ENCODE measurements at places on chromosomes 12 and 14.

DNA sequence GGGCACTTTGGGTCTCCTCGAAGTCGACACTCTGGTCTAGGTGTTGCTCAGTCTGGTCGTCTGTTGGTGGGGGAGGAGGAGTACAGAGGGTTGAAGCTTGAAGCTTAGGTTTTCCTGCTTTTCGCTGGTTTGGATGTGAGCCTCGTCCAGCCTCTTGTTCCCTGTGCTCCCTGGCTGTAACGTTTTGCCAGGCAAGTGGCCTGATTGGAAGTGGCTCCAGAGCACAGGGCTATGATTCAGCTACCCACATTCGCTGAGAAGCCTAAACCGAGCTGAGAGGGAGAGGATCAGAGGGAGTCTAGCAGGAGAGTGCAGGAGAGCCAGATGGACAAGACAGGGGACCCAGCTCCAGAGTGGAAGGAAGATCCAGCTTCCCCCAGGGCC, 6.1 kb downstream of the HOXC10 start:
- DNase-seq: no peak

GRCh38 chr14:58731465-58732293, 93.9 kb downstream of the DACT1 start:
- DNase-seq: no peak

DNA sequence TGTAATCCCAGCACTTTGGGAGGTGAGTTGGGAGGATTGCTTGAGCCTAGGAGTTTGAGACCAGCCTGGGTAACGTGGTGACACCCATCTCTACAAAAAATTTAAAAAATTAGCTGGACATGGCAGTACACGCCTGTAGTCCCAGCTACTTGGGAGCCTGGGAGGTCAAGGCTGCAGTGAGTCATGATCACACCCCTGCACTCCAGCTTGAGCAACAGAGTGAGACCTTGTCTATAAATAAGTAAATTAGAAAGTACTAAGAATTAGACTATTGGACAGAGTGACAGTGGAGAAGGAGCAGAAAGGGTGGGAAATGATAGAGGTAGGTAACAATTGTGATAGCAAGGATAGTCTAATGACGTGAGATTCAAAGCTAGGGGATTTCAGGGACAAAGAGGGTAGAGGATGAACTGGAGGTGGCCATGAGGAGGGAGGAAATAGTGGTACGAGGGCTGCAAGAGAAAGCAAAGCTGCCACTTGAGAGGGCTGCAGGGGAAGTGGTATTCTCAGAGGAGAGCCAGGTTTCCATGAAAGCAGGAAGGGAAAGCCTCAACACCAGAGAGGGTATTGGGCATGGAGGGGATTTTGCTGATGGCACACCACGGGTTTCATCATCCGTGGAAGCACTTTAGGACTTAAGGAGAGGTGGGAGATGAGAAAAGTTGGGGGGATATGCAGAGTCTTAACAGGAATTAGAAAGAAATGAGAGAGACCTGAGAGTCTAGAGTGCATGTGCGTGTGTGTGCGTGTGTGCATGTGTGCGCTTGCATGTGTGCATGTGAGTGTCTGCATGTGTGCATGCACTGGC, 85.6 kb downstream of the SYNE2 start:
- DNase-seq: peak; percentile 18

GRCh38 chr14:100526057-100526456, 61.2 kb downstream of the BEGAIN start:
- DNase-seq: no peak

DNA sequence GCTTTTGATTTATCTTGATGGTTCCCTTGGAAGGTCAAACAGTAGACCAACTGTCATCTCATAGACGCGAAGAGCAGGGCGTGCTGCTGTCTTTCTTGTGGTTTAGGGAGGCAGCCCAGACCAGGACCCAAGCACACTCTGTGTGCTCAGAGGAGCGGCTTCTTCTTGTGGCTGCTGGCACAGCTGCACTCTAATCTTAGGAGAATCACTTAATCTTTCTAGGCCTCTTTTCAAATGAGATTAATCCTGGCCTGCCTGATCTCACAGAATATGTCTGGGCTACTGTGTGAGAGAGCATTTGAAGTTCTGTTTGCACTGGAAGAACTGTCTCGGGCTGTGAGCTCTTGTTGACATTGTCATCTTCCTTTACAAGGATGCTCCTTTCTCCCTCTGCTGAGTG, 60.0 kb upstream of the TRAF3 start:
- DNase-seq: no peak

DNA sequence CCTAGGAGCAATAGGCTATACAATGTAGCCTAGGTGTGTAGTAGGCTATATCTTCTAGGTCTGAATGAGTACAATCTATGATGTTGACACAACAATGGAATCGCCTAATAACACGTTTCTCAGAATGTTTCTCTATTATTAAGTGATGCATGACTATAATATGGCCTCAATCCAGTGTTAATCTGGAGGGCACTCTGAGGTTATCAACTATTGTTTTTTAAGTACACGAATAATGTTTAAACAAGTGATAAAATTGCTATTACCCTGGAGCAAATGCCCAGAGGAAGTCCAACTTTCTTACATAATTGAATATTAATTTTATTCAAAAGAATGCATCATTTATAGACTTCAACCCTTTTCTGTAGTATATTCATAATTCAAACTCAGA, 16.4 kb upstream of the CNIH1 start:
- no peak for DNase-seq

GRCh38 chr12:1864456-1864855, 44.1 kb downstream of the LRTM2 start:
- no peak for DNase-seq

- no peak for DNase-seq
Measured at GRCh38 chr12:53496752-53497032, 2.6 kb downstream of the MAP3K12 start.

- peak; percentile 92 for DNase-seq
Measured at GRCh38 chr14:91303091-91303923, 58.8 kb upstream of the GPR68 start.

- no peak for DNase-seq
Measured at GRCh38 chr12:51430196-51430895, 5.7 kb downstream of the SLC4A8 start.

DNA sequence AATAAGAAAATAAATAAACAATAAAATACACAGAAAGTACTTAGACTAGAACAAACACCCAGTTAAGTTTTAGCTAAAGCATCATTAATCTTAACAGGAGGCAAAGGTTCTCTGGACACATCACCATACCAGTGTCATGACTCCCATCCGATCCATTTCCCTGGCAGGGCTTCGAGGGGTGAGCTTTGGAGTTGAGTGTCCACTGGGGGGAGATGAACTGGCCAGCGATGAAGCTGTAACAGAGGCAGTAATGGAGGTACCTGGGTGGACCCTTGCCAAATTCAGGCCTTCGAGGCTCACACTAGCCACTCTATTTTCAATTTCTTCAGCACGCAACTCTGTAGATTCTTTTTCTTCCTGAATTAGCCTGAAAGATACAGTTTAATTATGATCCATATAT, 269.5 kb downstream of the ACSS3 start:
- no peak for DNase-seq

GRCh38 chr14:70845601-70846000, 36.3 kb upstream of the MAP3K9 start:
- DNase-seq: no peak

DNA sequence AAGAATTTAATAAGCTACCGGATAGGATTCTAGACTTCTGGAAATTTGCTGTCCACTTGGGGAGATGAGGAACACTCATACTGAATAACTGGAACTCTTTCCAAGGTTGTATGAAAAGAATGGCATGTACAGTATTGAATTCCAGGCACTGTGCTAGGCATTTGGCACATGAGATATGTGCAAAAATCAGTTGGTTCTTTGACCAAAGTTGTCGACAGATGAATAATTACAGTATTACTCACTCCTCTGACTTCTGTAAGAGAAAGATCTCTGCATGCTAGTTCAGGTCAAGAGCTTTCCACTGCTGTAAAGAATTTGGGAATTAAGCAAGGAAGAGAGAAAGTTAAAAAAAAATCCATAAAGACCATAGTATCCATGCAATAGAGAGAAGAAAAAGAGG, 764.7 kb downstream of the BCL11B start:
- DNase-seq: no peak

DNA sequence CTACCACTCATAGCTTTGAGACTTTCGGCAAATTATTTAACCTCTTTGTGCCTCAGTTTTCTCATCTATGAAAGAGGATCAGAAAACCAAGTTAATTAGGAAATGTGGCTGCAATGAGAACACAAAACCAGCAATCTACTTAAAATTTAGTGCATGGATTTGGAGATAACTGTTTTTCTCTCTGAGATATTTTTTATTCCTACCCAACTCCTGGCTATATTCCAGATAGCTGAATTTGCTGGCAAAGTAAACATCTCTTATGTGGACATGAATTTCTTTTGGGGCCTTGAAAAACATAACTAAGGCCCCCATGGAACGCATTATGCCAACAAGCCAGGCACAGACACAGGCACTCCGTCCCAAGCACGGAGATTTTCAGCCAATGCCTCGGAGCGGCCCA, 53.4 kb upstream of the FOXN3 start:
- DNase-seq: no peak

DNA sequence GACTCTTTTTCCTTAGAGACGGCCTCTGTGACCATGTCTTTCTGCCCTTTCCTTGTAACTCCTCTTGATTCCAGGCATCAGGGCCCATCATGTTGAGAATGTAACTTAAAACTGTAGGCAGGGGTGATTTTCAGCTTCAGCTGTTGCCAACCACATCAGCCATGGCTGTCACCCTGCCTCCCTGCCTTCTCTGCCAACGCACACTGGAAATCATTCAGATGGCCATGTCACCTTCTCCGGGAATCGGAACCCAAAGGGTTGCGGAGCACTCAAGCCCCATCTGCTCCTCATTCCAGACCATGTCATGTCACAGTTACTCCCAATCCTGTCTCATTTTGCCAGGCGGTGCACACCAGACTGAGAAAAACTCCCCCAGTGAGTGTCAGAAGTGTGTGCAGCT, 72.1 kb downstream of the EMP1 start:
- DNase-seq: no peak

Measured in stimulated activated naive CD8-positive, alpha-beta T cell treated with anti-CD3 and anti-CD28 coated beads, Interleukin-15, Interleukin-2, amounts not matched to agents 100 U/mL and 50 U/mL, for 24 hours (primary cell).